ENCODE measurements at places on chromosomes 5 and 9.

DNA sequence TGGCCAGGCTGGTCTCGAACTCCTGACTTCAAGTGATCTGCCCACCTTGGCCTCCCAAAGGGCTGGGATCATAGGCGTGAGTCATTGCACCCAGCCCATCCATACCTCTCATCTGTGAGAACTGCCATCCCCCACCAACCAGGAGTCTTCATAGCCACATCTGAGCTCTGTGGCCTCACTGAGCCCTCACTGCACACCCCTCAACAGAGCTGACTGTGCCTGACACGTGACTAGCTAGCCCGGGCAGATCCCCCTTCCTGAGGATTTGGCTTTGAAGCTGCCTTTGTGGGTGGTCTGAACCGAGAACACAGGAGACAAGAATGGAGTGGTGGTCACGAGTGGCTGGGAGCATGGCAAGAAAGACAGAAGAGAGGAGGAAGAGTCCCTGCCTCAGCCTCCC, 15.6 kb downstream of the AK8 start:
- DNase-seq: no peak

DNA sequence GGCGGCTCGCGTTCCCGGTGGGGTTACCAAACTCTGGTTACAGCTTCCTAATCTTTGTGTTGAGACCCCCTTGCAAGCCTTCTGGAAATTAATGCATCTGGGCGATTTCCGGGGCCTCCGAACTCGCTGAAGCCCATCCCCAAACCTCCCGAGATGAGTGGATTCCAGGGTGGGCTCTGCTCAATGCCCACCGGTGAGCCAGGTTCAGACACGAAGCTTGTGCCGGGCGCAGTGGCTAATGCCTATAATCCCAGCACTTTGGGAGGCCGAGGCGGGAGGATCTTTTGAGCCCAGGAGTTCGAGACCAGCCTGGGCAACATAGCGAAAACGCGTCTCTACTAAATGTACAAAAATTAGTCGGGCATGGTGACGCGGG, 356 bp upstream of the HACD4 start:
- no peak for DNase-seq

DNA sequence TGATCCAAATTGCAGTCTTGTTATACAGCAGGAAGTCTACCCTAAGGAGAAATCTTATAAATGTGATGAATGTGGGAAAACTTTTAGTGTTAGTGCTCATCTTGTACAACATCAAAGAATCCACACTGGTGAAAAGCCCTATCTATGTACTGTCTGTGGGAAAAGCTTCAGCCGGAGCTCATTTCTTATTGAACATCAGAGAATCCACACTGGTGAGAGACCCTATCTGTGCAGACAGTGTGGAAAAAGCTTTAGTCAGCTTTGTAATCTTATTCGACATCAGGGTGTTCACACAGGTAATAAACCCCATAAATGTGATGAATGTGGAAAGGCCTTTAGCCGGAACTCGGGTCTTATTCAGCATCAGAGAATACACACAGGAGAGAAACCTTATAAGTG, 10.4 kb downstream of the ZNF189 start:
- DNase-seq: no peak

DNA sequence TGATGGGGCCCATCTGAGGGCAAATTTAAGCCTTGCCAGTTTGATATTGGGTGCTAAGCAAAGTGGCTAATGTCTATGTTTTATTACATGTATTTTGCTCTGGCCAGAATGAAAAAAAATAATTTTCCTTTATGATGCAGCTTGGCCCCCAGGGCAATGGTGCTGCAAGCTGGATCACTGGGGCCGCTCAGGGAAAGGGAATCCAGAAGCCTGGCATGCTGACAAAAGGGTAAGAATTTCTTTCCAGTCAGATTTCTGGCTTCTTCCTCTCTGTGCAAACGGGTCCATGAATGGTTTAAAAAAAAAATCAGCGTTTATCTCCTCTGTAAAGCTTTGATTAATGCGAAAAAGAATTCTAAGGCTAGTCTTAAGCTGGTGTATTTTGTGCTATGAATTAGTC, 138.4 kb downstream of the MAPKAP1 start:
- no peak for DNase-seq

GRCh38 chr5:53425687-53426511, 54.5 kb upstream of the FST start:
- no peak for DNase-seq

DNA sequence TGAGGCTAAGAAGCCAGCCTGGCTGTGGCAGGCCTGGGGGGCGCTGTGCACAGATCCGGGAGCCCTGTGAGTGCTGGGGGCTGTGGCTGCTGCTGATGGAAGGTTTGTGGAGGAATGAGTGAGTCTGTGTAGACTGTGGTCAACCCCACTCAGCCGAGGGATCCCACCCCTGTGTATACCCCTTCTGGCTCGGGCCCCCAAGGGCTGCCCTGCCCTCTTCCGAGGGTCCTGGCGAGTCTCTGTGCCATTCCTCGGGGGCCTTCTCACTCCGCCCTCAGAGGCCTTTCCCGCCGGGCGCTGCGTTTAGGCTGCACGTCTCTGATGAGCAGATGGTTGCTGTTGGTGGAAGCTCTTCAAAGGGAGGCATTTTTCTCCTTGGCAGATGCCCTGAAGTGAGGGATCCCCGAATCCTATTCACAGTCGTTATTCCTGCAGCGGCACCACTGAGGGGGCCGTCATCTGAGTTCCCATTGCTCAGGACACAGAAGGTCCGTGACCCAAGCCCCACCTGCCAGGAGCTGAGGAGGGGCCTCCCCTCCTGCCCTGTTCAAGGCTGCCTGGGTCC, 94.1 kb downstream of the RXRA start:
- no peak for DNase-seq

Data from astrocyte of the spinal cord (primary cell).